NCI-H2081 treated with DMSO at 0.1 percent for 48 hours (cell line): ENCODE measurements at places on chromosomes 16 and 17.

GRCh38 chr16:86959091-86959651, 358.0 kb downstream of the C16orf95 start:
- no peak for DNase-seq

DNA sequence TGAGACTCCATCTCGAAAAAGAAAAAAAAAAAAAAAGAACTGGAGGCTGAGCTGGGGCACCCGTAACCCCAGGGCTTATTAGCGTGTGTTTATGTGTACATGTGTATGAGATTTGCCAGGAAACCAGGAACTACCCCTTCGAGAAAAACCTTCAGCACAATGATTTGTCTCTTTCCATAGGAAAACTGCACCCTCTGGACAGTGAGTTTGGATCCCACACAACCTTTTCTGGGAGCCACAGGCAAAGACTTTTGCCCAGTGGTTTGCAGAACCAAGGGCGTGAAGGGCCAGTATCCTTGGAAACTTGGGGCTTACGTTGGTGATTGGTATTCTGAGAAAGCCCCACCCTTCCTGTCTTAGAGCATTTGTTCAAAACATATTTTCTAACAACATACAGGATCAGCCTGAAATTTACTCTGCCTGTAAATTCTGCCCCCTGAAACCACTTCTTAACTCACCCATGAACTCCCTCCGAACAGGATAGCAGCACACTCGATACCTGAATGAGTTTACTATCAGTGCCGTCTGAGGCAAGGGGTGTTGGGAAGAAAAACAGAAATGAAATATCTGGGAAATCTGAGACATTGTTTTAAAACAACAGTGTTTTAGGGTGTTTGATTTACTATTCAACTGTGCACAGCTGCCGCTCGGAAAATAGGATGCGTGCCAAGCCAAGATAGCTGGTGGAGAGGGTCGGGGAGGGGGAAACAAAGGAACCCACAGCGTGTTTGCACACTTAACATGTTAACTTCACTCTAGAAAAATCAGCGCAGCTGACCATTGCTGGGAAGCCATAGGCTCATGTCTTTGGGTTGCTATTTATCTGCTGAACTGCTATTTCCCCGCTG, 40.2 kb upstream of the MAF start:
- DNase-seq: no peak

DNA sequence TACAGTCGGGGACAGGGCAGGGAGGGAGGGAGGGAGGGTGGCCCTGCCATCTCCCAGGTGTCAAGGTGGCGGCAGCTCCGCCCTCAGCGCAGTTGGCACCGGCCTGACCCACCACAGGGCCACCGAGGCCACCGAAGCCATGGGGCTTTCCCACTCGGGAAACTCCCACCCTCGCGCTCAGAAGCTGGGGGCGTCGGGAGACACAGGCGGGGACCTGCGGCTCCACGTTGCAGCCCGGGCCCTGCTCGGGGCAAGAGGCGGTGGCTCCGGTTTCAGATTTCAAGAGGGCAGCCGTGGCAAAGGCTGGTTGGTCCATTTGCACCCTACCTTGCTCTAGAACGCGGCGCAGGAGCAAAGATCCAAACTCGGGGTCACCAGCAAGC, 544 bp downstream of the CYB561 start:
- no peak for DNase-seq

GRCh38 chr16:21056396-21056795, 94.2 kb downstream of the DNAH3 start:
- DNase-seq: no peak

DNA sequence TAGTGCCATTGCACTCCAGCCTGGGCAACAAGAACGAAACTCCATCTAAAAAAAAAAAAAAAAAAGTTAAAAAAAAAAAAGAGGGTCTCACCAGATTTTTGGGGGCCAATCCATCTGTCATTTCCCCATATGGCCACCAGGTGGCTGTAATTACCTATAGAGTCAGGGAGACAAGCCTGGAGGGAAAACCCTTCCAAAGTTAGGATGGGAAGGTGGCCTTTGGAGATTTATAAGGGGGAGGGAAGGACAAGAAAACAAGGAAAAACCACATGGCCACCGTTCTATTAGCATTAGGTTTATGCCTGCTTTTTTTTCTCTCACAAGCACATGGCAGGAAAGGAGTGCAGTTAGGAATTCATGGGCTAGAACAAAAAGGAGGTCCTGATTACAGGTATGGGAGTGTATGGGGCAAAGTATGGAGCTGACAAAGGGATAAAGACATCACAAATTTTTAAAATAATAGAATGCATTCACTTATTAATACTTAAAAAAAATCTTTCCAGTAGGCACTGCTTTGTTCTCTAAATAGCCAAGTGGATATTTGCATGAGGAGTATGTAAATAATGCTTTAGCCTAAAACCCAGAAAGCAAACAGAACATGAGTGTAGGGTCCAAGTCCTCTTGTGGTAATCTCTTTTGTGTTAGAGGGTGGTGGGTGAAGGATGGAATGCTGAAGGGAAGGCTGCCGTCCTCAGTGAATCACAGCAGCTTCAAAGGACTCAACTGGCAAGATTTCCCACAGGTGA, 5.1 kb downstream of the CYB5D1 start:
- no peak for DNase-seq

- no peak for DNase-seq
Measured at GRCh38 chr17:1979182-1979985, 45.8 kb downstream of the RTN4RL1 start.

DNA sequence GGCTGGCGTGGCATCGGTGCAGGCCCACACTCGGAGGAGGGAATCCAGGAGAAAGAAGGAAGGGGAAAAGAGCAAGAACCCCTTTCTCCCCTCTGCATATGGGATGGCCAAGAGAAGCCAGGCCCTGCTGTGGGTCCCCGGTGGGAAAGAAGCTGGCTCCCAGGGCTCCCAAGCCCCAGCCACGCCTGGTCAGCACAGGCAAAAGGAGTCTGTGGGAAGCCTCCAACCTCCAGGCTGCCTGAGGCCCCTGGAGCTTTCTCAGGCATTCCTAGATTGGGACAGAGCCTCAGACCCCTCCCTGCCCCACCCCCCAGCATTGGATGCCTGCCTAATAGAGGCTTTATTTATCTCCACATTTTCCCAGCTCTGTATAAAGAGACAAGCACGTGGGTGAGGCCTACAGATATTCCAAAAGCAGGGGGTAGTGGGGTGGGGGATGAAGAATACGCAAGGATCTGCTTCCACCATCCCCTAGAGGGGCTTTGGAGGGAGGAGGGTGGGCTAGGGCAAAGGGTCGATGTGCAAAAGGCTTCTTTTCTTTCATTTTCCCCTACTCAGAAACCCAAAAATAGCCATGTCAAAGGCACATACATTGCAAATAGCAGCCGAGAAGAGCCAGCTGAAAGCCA, 56.4 kb downstream of the MPRIP start:
- DNase-seq: no peak

GRCh38 chr17:9421525-9421924, 154.1 kb downstream of the STX8 start:
- no peak for DNase-seq

DNA sequence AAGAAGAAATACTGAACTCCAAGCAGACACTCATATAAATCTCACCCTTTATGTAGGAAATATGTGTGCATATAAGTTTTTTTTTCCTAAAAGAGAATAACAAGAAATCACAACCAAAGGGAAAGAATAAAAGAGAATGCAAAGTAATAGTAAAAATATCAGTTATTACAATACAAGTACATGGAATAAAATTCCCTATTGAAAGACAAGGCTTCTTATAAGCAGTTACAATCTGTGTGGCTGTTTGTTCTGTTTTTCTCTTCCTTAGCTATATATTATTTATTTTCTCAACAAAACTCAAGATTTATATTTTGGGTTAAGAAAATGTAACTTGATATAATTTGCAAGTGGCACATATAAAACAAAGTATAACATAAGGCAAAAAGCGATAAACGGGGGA, 41.7 kb downstream of the SLC5A11 start:
- no peak for DNase-seq

- no peak for DNase-seq
Measured at GRCh38 chr17:58873926-58874325, 118.3 kb downstream of the PPM1E start.

- DNase-seq: no peak
Measured at GRCh38 chr17:50817838-50818237, 17.5 kb upstream of the WFIKKN2 start.

DNA sequence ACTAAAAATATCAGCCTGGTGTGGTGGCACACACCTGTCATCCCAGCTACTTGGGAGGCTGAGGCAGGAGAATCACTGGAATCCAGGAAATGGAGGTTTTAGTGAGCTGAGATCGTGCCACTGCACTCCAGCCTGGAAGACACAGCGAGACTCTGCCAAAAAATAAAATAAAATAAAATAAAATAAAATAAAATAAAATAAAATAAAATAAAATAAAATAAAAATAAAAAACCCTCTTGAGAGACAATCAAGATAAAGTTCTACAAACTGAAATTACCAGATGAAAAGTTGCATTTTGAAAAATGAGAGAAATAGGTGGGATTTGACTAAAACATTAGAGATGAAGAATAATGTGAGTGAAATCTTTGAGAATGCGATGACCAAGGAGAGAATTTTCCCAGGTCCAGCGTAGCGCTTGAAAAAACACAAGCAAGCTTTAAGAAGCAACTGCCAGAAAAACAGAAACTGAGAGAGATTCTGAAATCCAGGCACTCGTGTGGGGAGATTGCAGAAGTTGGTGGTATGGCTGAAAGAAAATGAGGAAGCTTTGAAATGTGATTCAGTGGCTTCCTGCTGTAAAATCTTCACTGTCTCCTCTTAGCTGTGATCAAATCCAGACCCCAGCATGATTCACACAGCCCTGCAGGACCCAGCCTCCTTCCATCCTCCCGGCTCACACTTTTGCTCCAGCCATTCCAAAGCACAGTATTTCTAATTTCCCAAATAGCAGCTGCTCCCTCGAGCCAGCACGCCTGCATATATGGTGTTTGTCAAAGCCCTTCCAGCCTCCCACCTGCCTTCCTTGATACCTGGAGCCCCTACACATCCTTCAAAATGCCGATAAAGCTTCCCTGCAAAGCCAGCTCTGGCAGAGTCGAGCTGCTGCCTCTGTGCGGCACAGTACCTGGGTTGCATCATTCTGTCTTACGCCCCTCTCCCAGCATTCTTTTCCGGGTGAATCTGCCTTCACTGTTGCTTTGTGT, 8.2 kb upstream of the CD300E start:
- no peak for DNase-seq

- no peak for DNase-seq
Measured at GRCh38 chr17:56457501-56457900, 136.0 kb upstream of the NOG start.

DNA sequence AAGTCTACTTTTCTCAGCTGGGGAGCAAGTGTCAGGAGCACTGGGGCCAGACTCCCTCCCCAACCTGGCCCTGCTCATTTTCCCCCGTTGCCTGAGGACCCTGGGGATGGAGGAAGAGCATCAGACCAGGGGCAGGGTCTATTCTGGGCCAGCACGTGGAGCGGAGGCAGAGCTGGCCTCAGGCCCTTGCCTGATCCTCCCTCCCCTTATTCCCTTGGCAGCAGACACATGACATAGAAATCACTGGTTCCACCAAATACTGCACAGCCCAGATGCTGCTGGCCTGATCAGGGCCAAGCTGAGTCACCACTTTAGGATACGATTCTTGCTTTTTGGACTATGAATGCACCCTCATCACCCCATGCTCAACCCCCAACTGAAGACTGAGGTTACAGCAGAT, 15.8 kb upstream of the AGRP start:
- DNase-seq: no peak

- no peak for DNase-seq
Measured at GRCh38 chr17:36750316-36750885, 149.0 kb downstream of the MRM1 start.

DNA sequence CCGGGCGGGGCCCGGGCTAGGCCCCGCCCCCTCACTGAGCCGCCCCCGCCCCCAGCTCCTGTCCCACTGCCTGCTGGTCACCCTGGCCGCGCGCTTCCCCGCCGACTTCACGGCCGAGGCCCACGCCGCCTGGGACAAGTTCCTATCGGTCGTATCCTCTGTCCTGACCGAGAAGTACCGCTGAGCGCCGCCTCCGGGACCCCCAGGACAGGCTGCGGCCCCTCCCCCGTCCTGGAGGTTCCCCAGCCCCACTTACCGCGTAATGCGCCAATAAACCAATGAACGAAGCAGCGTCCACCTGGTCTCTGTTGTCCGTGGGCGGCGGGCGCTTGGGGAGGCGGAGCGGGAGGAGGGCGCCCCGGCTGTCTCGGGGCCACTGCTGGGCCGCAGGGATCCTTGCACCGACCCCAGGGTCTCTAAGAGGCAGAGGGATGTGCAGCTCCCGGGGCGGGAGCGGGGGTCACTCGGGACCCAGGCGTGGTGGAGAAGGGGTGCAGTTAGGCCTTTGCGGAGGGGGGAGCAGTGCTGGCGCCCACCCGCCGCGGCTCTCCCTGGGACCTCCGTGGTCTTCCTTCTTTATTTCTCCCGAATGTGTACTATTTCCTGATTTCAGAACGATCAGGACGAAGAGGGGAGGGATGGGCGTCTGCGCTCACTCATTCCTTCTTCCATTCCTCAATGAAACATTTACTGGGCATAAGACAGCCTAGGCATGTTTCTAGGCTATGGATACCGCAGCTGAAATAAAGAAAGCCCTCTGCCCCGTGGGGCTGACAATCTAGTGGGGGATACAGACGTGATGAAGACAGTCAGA, 2.0 kb downstream of the HBZ start:
- no peak for DNase-seq

- no peak for DNase-seq
Measured at GRCh38 chr17:50477976-50478375, 684 bp upstream of the RSAD1 start.

GRCh38 chr17:78351449-78352006, 8.3 kb downstream of the SOCS3 start:
- DNase-seq: no peak

- no peak for DNase-seq
Measured at GRCh38 chr16:76955629-76956028, 235.4 kb upstream of the MON1B start.

- DNase-seq: no peak
Measured at GRCh38 chr17:2952174-2952845, 111.1 kb downstream of the OR1D5 start.

DNA sequence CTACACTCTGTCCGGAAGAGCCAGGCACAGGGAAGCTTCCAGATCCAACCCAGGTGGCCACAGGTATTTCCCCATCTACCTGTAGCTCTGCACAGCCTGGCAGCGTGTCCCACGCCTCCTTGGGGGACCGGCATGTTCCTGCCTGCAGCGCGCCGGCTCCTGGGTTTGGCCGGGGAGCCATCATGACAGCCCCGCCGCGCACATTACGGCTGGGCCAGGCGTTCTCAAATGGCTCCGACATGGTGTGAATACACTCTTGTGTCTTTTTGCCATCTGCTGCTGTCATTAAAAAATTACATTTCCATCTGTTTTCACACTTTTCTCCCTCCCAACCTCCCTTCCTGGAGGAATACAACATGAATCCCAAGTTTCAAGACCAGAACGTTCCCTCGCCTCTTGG, 8.0 kb upstream of the GINS2 start:
- DNase-seq: no peak

GRCh38 chr17:75001915-75002843, 10.3 kb upstream of the MRPL58 start:
- DNase-seq: no peak

DNA sequence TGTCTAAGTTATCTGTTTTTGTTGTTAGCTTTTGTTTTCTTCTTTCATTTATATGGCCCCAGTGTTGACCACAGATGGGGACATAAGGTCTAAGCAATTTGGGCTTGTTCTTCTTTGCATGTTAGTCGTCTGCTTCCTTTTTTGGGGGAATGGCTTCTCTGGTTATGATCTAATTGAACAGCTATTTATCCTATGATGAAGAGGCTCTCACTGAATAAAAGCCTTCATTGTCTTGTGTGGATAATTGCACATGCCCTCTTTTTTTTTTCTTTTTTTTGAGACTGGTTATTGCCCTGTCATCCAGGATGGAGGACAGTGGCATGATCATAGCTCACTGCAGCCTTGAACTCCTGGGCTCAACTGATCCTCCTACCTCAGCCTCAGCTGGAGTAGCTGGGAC, 13.7 kb downstream of the SMARCE1 start:
- DNase-seq: no peak
